ENCODE measurements at places on chromosomes 3 and 15.

GRCh38 chr15:82945326-82945725 lies 7.2 kb downstream of the HOMER2 start:
- no peak for DNase-seq

- no peak for DNase-seq
Observed at GRCh38 chr3:179837374-179837773, 184.5 kb downstream of the USP13 start.

DNA sequence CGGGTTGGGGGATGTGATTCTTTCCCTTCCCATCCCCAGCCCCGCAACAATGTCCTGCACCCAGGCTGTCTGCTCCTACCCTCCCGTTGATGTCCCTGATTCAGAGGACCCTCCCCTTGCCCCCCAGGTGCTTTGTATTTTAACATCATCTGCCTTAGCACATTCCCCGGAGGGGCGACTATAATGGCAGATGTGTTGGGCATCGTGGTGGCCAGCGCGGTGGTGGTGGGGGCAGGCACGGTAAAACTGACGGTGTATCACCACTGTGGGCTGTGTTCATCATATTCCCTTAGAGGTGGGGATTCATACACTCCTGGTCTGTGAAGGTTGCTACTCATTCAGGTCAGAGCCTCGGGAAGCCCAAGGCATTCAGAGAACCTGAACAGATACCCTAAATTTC lies 173.0 kb downstream of the ADAMTS17 start:
- no peak for DNase-seq

DNA sequence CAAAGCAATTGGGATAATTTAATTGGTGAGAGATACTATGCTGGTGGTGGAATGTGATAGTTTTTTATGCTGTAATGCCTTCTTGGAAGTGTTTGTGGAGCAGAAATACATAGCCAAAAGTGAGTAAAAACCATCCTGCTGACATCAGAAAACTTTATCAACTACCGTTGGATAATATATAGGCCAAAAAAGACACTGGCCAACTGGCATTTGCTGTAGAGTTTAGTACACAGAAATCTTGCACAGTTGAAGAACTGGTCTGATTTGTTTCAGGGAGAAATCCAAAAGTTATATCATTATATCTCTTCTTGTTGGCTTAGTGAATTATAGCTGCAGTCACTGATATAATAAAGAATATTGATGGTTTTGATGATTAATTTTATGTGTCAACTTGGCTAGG lies 507 bp upstream of the MINDY4B start:
- DNase-seq: no peak

DNA sequence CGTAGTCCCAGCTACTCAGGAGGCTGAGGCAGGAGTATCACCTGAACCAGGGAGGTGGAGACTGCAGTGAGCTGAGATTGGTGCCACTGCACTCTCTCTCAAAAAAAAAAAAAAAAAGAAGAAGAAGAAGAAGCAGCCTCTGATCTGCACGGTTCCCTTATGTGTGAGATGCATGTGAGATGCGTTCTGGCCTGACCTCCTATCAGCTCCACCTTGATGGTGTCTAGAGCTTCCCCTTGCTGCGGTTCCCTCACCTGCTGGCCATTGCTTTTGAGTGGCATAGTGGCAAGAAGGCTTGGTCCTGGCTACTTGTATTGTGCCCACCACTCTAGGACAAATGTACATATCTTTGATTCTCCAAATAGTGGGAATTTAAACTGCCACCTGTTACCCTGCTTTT lies 49.4 kb upstream of the CFAP161 start:
- DNase-seq: no peak

- DNase-seq: no peak
Observed at GRCh38 chr15:87591582-87591981, 665.0 kb downstream of the NTRK3 start.

GRCh38 chr15:33008284-33008995 lies 186.1 kb downstream of the FMN1 start:
- DNase-seq: no peak

GRCh38 chr15:44137750-44138149 lies 57.3 kb downstream of the FRMD5 start:
- no peak for DNase-seq

GRCh38 chr15:40929660-40930429 lies 705 bp downstream of the DLL4 start:
- no peak for DNase-seq
